ENCODE measurements at places on chromosomes 7 and 10.

- DNase-seq, result no peak
These were observed 141.0 kb downstream of the PLXNA4 start for GRCh38 chr7:132435016-132435990.

DNA sequence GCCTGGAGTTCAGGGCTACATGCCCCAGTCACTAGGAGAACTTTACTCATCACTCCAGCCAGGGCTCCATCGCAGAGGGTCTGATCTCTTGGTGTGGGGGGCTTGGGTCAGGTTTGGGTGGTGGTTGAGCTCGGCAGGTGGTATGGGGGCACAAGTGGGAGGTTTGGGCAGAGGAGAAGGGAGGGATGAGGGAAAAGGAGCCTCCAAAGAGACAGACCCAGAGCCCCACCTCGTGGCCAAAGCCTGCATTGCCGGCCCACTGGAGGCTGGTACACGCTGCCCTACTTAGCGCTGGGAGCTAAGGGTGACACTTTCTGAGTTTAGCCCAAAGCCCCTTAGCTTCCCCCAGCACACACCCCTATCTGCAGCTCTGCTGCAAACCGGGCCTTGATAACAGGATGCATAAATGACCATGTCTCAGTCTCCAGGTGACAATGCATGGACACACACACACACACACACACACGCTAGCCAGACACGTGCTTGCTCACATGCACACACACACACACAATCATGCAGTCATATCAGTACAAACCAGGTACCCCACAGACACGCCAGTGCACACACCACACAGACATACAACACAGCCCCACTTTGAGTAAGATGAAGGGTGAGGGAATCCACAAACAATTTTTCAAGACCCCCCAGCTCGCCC, 14.7 kb downstream of the LZTS2 start:
- peak; percentile 73 for DNase-seq

DNA sequence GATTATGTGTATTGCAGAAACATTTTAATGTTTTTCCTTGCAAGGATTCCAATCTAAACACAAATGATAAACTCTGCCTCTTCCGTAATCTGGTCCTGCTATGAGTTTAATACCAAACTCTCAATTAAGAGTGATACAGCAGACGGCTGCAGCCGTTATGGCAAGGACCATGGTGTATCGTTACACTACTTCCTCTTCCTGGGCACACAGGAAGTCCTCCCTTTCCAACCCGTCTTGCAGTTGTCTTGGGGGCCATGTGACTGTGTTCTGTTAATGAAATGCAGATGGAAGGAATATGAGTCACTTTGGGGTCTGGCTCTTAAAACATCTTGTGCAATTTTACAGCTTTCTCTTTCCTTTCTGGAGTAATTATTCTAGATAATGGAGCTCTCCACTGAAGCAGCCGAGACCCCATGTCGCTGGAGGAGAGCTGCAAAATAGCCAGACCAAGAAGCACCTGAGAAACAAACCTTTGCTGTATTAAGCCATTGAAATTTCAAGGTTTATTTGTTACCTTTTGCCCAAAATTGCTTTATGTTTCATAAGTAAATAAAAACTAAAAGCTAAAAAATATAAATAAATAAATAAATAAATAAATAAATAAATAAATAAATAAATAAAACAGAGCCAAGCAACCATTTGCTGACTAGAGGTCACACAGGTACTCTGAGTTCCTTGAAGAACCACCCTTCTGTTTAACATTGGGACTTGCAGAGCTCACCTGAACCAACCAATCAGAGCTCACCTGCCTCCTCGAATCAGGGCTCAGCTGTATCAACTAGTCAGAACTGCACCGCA, 74.7 kb downstream of the FRMPD2 start:
- DNase-seq, result peak; percentile 5

GRCh38 chr10:131173484-131174210, 137.9 kb downstream of the TCERG1L start:
- no peak for DNase-seq

- DNase-seq, result peak; percentile 45
These were observed 786 bp downstream of the CUEDC2 start for GRCh38 chr10:102431452-102432124.

- DNase-seq, result no peak
These were observed 1.4 kb upstream of the ZNF212 start for GRCh38 chr7:149238051-149238450.

- no peak for DNase-seq
These were observed 1221.8 kb downstream of the TYW1 start for GRCh38 chr7:68218461-68218860.

DNA sequence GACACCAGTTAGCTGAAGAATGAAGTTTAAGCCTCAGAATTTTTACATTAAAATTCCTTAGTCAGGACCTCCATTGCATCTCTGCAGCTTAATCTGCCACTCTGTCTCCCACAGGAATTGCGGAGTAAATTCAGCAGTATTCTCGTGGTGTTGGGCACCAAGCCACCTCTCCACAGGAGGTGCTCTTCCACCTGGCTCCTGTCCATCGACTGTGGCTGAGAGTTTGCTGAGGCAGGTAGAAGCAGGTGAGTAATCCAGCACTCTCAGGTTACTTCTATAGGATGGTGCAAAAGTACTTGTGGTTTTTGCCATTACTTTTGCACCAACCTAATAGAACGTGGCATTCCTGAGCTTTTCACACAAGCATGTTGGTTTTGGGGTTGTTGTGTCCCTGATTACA, 134.1 kb downstream of the GFRA1 start:
- DNase-seq, result no peak

DNA sequence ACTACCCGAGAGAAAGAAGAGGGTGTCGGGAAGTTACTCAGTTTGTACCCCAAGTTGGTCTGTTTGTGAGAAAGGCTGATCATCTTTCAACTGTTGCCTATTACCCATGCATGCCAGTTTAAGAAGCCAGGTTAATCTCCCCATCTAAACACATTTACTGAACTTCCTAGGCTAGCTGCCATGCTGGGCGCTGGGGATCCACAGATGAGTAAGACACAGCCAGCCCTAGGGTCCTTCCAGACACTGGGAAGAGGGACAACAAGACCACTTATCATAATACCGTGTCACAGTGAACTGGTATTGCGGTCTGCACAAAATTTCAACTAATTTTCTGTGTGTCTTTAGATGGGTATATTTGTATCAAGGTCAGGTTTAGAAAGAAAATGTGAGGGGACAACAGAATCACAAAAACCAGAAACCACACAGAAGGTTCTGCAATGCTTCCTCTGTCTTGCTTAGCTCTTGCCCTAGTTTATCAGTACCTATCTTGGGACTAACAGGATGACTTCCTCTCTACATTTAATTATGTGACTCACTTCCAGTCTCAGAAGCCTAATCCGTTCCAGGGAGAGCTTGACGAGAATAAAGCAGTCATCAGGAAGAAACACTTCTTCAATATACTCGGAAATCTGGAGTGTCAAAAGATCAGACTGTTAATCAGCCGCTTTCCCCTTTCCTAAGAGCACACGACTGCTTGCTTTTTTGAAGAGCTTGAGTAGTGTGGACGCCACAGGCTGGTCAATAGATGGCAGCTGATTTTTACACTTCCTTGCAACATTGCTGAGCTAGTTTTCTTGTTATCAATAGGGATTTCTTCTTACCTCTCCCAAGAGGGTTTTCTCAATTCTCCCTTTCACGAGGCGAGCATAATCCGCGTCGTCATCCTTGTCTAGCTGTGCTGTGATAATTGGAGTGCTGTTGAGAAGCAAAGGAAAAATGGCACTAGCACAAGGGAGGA, 45.7 kb downstream of the POLR3A start:
- DNase-seq, result no peak

DNA sequence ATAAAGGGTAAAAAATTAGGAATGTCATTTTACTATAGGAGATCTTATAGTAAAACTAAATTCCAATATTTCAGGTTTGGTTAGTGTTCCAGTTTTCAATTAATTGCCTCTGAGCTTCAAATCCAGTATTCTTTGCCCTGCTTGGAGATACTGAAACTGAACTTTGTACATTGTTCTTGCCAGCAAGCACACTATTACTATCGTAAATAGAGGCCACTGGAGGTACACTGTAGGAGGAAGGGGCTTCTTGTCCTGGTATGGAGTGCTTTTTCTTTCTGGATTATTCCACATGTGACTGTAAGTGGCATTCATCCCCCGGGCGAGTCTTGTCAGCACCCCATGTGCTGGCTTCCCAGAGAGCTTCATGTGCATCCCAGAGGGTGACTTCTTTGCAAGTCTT, 234.7 kb upstream of the PTPRZ1 start:
- no peak for DNase-seq

DNA sequence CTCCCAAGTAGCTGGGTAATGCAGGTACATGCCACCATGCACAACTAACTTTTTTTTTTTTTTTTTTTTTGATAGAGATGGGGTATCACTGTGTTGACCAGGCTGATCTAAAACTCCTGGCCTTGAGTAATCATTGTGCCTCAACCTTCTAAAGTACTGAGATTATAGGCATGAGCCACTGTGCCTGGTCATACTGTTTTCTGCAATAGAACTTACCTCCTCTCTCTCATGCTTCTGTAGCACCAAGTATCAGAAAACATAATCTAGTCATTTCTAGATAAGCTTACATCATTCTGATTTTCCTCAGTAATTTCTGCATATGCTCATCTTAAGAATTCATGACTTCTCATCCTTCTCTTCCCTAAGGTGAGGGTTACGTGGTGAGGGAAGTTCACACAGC, 210.0 kb downstream of the IMMP2L start:
- no peak for DNase-seq

- no peak for DNase-seq
These were observed 293.2 kb downstream of the GRID1 start for GRCh38 chr10:86073199-86073977.

DNA sequence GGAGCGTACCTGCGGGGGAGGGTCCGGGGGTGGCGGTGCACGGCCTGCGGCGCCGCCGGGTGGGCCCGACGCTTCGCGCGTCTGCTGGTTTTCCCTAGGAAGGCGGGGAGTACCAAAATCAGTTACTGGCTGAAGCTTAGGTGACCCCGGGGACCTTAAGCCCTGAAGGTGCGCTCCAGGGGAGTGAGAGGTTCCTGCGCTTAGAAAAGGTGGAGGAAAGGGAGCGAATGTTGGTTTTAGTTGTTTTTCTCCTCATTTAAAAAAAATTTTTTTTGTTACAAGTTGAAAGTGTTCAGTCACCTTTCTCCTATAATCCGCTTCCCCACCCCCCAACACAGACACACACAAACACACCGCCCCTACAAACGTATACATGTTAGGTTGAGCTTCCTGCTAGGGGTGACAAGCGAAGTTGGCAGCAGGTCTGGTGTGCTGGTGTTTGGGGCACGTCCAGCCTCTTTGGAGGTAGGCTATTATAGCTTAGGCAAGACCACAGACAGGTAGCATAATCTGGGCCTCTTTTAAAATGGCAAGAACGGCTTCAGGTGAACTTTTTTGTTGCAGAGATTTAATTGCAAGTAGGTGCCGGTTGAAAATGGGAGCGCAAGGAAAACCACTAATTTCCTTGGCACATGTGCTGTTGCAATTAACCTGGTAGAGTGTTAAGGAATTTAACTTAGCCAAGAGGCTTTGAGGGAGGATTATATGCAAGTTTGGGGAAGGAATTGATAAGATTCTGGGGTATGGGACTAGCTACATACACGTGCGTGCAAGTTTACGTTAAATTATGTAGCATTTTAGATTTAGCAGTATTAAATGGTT, 945 bp downstream of the ADD3 start:
- DNase-seq, result peak; percentile 80

GRCh38 chr10:71650397-71650796, 69.2 kb downstream of the C10orf105 start:
- DNase-seq, result no peak

GRCh38 chr10:70695241-70696030, 23.1 kb downstream of the ADAMTS14 start:
- no peak for DNase-seq

GRCh38 chr10:97498841-97499560, at the start of gene UBTD1:
Gene UBTD1 (plus strand): TSS chr10:97498924. CDS start chr10:97499204, 280 bp downstream.
- DNase-seq, result no peak

DNA sequence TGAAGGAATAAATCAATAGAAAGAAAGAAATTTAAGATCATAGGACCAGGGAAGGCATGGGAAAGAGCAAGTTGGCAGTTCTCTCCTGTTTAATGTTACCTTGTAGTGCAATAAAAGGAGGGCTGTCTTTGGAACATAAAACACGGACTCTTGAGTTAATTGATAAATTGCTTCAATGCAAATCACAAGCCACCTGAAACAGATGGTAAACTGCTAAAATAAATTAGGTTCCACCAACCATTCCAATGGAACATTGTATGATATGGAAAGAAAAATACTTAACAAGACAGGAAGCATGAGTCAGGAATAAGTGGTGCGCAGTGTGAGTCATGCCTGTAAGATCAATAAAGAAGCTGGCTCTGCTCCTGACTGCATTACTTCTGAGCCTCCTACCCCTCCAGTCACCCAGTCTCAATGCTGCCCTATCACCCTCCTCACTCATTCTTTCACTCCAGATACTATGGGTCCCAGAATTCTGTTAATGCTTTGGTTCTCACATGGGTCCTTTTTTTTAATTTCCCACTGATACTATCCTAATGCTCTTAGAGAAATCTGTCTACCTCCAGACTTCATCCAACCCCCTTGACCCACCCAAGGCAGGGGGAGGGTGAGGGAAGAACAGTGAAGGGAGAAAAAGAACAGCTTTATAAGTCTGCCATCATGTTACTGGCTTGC, 78.9 kb downstream of the LRRC17 start:
- DNase-seq, result no peak

GRCh38 chr10:60967260-60967659, 23.3 kb upstream of the RHOBTB1 start:
- no peak for DNase-seq

GRCh38 chr10:33715303-33715975, 381.0 kb upstream of the NRP1 start:
- DNase-seq, result no peak

DNA sequence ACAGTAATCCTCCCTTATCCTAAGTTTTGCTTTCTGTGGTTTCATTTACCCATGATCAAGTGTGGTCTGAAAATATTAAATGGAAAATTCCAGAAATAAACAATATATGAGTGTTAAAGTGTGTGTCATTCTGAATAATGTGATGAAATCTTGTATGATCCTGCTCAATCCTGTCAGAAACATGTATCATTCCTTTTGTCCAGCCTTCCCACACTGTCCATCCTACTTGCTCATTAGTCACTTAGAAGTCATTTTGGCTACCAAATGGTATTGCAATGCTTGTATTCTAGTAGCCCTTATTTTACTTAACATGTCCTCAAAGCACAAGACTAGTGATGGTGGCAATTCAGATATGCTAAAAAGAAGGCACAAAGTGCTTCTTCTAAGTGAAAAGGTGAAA, 1211.2 kb upstream of the SORCS1 start:
- no peak for DNase-seq

- no peak for DNase-seq
These were observed 33.8 kb downstream of the PFKFB3 start for GRCh38 chr10:6236349-6237198.
